ENCODE measurements at places on chromosomes 2 and 18. TPM values are rescaled to one million over a fixed set of nuclear protein-coding genes. Genes with fewer than 3 reads are reported as not detected.

The OSR1 gene
- total RNA-seq = 9.0 TPM

The TNFAIP6 gene
- 3.0 TPM for total RNA-seq

The EVX2 gene
- total RNA-seq = not detected

The TWIST2 gene
- 19.4 TPM for total RNA-seq

The SLC30A3 gene
- 4.8 TPM for total RNA-seq
